ENCODE measurements at places on chromosomes 3 and 15. TPM values are rescaled to one million over a fixed set of nuclear protein-coding genes. Genes with fewer than 3 reads are reported as not detected.

THSD4 gene
- not detected for total RNA-seq

- no peak for DNase-seq
Observed at GRCh38 chr15:48592221-48592731, 53.2 kb downstream of the FBN1 start.

DNA sequence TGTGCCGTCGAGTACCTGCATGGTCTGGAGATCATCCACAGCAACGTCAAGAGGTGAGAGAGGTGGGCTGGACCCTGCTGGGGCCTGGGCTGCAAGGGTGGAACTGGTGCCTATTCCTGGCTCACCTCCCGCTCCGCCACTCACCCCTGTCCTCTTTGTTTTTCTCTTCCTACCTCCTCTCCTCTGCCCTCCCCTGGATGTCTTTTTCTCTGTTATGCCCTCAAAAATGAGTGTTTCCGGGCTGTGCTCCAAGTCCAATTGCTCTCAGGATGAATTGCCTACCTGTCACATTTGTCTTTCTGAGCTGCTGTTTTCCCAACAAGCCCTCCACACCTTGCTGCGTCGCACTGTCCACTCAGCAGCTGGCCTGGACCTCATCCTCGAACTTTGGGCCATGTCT is 28.5 kb upstream of the TATDN2 start:
- no peak for DNase-seq

- DNase-seq, result no peak
Observed at GRCh38 chr3:49305608-49306007, 28.6 kb upstream of the C3orf62 start.

- DNase-seq, result no peak
Observed at GRCh38 chr3:174633342-174633741, 225.8 kb upstream of the NAALADL2 start.

GRCh38 chr3:167785790-167786189 is 50.3 kb downstream of the SERPINI1 start:
- no peak for DNase-seq

DNA sequence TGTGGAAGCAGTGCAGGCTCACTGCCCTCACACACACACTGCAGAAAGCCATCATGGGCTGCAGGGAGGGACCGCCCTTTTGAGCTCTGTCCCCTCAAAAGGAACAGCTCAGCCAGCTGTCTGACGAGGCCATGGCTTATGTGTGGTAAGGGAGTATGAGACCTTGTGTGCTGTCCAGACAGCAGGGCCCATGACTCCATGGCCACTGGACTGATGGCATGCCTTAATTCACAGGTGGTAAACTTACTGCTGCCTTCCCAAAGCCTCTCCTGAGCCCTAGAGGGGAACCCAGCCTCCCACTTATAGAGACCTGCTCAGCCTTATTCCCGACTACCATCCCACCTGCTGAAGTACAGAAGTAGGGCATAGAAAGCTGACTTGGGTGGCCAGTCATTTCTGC is 5.6 kb downstream of the FAM240A start:
- DNase-seq, result no peak

GRCh38 chr3:177961784-177962183 is 574.5 kb upstream of the KCNMB2 start:
- DNase-seq, result no peak
